ENCODE measurements at places on chromosomes 3 and 15. TPM values are rescaled to one million over a fixed set of nuclear protein-coding genes. Genes with fewer than 3 reads are reported as not detected.

GRCh38 chr3:20236603-20237002 lies 50.6 kb upstream of the SGO1 start:
- no peak overlapping the region for H3K27ac ChIP-seq
- no peaks in the 10 kb centered on the region for H3K4me1 ChIP-seq
- no peak overlapping the region for H3K4me3 ChIP-seq
- no peak for DNase-seq

DNA sequence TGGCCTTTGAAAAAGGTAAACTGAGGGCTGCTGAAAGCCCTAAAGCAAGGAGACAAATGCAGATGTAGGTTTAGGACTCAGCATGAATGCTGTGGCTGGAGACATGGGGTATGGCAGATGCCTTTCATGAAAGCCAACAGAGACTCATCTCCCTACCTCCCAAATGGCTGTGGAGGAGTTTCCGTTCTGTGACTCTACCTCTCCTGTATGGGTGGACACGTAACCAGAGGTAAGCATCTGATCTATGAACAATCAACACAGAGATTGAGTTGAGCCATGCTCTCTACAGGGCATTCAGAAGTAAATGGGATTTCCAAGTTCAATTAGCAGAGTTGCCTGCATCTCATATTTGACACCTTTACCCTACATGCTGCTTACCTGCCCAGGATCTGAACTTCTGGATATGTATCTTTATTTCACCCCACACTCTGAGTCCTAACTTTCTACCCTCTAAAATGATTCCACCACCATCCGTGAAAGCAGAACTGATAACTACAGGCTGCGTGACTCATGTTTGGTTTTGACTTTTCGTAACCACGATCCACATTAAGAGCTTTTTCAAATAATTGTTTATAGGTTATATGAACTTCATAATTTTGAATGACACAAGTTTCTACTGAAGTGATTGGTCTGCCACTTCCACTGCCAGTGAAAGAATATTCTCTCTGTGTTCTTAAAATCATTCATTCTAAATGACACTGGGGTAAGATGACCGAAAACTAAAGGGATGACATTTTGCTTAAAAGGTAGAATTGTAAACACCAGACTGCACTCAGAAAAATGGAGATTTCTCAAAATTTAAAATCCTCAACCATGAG lies 1058.7 kb downstream of the FHIT start:
- H3K4me3 ChIP-seq = no peak overlapping the region
- no peak for DNase-seq
- no peaks in the 10 kb centered on the region for H3K4me1 ChIP-seq
- no peaks in the 10 kb centered on the region for H3K36me3 ChIP-seq

DNA sequence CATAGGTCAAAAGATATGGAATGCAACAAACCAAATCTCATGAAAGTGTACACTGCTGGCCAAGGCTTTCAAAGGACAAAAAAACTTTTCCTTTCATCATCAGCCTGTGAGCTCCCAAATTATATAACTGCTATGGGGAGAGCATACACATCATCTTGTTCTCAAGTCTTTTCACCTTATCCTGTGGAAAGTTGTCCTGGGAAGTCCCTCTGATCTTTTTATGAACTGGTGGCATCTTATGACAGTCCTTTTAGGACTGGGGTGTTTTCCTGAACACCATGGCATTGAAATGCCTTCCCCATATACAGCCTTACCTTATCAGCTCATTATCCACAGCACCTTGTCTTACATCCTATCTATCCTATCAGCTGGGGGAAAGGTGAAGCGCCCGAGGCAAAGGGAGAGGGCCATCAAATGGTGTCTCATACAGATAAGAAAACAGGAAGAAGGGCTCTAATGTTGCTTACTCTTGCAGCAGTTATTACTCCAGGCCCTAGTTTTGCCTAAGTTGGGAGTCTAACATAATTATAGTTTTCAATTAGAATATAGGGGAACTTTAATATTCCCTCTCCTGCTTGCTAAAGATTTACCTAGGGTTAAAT lies 61.5 kb upstream of the GOLIM4 start:
- no peak overlapping the region for H3K27ac ChIP-seq
- H3K4me1 ChIP-seq = peaks cover 15% of the 10 kb centered on the region
- no peak for DNase-seq
- H3K36me3 ChIP-seq = no peaks in the 10 kb centered on the region
- H3K4me3 ChIP-seq = no peak overlapping the region

CCDC39 gene
- total RNA-seq = 0.16 TPM

DNA sequence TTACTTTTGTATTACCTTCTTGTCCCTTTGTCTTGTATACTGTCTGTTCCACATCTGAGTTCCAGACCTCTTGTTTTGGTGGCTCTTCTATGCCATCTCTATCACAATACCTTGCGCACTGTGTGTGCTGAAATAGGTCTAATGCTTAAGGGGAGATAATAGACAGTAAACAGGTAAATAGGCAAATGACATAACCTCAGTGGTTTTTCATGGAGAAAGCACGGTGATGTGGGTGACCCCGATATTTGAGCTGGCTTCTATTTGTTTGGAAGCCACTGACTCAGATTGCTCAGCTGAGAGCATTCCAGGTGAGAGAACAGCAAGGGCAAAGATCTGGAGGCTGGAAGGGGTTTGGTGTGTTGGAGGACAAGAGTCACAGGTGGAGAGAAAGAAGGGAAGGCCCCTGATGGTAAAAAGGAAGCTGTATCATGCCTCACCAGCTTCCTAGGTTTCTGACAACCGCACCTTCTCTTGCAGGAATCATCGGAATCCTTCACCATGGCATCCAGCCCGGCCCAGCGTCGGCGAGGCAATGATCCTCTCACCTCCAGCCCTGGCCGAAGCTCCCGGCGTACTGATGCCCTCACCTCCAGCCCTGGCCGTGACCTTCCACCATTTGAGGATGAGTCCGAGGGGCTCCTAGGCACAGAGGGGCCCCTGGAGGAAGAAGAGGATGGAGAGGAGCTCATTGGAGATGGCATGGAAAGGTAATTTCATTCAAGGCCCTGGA lies 795 bp downstream of the MCM2 start:
- peaks cover 9% of the 10 kb centered on the region for H3K4me1 ChIP-seq
- H3K36me3 ChIP-seq = no peaks in the 10 kb centered on the region
- no peak overlapping the region for H3K4me3 ChIP-seq
- DNase-seq = no peak
- H3K27me3 ChIP-seq = no peaks in the 10 kb centered on the region
- H3K27ac ChIP-seq = peak overlapping the region; percentile 63

ARRDC4 gene
- 205 TPM for total RNA-seq

DNA sequence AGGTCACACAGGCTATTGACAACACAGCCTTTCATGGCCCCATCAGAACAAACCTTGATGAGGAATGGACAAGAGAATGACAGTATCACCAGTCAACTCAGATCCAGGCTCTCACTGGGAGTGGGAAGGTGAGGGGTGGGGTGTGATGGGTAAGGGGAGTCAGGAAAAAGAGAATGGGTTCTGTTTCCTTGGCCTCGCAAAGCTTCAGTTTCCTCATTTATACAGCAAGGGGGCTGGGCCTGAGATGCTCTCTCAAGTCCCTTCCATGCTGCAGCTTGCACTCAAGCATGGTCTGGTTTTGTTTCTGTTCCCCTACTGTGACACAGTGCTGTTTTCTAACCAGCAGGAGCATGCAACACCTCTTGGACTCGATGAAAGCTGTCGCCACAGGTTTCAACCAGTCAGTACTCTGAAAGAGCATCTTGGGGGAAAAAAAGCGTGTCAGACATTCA lies 65.7 kb upstream of the IL12A start:
- no peaks in the 10 kb centered on the region for H3K27me3 ChIP-seq
- H3K36me3 ChIP-seq = no peaks in the 10 kb centered on the region
- H3K27ac ChIP-seq = no peak overlapping the region
- no peaks in the 10 kb centered on the region for H3K4me1 ChIP-seq
- no peak overlapping the region for H3K4me3 ChIP-seq
- DNase-seq = no peak

C3orf20 gene
- total RNA-seq = not detected

Data from sigmoid colon (tissue), 7 donors.